ENCODE measurements at places on chromosomes 11 and 22.

GRCh38 chr11:47434011-47434786 is 8.0 kb upstream of the PSMC3 start:
- DNase-seq: no peak

DNA sequence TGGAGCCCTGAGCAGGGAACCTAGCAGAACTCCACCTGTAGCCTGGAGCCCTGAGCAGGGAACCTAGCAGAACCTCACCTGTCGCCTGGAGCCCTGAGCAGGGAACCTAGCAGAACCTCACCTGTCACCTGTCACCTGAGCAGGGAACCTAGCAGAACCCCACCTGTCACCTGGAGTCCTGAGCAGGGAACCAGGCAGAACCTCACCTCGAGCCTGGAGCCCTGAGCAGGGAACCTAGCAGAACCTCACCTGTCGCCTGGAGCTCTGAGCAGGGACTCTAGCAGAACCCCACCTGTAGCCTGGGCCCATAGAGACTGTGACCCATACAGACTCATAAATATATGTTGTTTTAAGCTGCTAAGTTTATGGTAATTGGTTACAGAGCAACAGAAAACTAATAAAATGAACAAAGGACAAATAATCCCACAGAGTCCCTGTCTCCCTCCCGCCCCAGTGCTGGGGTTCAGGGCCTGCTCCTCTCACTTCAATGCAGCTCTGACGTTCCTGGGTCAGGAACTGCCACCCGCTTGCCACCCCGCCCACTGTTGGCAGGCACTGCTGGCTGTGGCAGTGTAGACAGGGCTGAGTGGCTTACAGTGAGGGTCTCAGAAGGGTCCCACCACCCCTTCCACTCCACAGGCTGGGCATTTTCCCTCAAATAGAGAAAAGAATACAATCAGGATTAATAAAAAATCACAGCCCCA is 259.1 kb downstream of the TBC1D22A start:
- DNase-seq: no peak

DNA sequence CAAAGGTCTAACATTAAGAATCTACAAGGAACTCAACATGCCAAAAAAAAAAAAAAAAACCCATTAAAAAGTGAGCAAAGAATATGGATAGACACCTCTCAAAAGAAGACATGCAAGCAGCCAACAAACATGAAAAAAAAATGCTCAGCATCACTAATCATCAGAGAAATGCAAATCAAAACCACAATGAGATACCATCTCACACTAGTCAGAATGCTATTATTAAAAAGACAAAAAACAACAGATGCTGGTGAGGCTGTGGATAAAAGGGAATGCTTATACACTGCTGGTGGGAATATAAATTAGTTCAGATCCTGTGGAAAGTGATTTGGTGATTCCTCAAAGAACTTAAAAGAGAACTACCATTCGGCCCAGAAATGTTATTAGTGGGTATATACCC is 257.7 kb upstream of the PLET1 start:
- no peak for DNase-seq

- DNase-seq: no peak
These were observed 30.9 kb downstream of the C22orf31 start for GRCh38 chr22:29030618-29031226.

- no peak for DNase-seq
These were observed 17.0 kb upstream of the ST3GAL4 start for GRCh38 chr11:126338346-126339055.

GRCh38 chr22:16961477-16962186 is 46.4 kb downstream of the GAB4 start:
- DNase-seq: peak; percentile 2

DNA sequence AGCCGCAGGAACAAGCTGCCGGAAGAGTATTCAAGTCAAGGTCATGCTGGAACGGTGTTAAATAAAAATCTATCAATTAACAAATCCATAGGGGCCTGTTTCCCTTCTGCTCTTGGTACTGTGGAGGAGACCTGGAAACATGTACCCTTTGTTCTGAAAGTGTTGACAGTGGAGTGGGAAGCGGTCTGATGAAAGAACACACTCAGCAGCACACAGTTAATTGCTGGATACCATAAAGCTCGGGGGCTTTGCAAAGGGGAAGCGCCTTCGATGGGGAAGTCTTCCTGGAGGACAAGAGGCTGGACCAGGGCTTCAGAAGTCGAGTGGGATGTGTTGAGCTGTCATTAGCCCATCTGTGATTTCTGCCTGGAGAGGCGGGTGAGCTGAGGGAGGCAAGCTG is 112.5 kb upstream of the CLPB start:
- no peak for DNase-seq

DNA sequence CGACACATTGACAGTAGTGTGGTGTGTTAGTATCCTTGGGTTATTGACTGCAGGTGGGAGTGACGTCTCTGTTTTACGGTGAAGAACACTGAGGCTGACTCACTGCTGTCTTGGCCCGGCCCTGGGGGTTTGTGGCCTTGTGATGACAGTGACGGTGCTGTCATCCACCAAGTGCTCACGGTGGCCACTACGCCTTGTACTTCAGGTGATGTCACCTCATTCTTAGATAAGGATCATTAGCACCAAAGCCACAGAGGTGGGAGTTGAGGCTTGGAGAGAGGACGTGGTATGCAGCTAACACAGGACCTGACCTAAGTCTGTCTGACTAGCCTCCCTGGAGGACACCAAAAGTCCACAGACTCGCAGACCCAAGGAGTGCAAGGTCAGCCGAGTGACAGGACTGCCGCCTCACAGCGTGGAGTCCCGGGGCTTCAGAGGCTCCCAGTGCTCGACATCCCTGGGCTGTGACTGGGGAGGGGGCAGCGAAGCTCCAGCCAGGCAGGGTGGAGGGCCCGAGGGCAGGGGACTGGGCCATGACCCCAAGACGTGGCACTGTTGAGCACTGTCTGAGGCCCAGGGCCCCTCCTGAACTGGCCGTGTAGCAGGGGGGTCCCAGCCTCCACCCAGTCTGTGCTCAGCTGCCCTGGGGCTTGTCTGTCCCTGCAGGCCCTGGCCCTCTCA is 56.5 kb downstream of the NAT10 start:
- DNase-seq: no peak

- DNase-seq: no peak
These were observed 18.4 kb upstream of the SEC14L4 start for GRCh38 chr22:30523646-30524489.

DNA sequence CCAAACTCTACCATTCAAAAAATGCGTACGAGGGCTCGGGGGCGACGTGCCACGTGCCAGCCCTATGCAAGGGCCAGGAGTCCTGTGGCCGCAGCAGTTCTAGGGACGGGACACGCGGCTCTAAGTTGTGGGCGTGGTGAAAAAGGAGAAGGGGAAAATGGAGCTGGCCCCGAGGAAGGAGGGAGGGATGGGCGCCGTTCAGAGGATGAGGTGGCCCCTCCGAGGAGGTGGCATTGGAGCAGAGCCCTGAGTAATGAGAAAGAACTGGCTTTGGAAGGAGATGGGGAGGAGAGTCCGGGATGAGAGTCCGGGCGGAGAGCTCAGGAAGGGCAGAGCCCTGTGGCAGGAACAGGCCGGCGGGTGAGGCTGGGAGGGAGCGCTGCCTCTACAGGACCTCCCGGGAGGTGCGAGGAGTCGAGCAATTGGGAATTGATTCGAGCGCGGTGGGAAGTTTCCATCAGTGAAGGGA is 21.0 kb downstream of the OTUB1 start:
- DNase-seq: no peak

- no peak for DNase-seq
These were observed 4.1 kb downstream of the TRABD start for GRCh38 chr22:50189849-50190181.

GRCh38 chr22:36129486-36130388 is 30.8 kb downstream of the APOL3 start:
- DNase-seq: no peak

GRCh38 chr11:3123305-3123704 is 41.8 kb downstream of the OSBPL5 start:
- no peak for DNase-seq

- no peak for DNase-seq
These were observed 504.6 kb upstream of the B3GAT1 start for GRCh38 chr11:134916421-134917213.

GRCh38 chr11:115544422-115544948 is 40.3 kb upstream of the CADM1 start:
- no peak for DNase-seq

- DNase-seq: no peak
These were observed 84.9 kb downstream of the ME3 start for GRCh38 chr11:86587264-86588193.

DNA sequence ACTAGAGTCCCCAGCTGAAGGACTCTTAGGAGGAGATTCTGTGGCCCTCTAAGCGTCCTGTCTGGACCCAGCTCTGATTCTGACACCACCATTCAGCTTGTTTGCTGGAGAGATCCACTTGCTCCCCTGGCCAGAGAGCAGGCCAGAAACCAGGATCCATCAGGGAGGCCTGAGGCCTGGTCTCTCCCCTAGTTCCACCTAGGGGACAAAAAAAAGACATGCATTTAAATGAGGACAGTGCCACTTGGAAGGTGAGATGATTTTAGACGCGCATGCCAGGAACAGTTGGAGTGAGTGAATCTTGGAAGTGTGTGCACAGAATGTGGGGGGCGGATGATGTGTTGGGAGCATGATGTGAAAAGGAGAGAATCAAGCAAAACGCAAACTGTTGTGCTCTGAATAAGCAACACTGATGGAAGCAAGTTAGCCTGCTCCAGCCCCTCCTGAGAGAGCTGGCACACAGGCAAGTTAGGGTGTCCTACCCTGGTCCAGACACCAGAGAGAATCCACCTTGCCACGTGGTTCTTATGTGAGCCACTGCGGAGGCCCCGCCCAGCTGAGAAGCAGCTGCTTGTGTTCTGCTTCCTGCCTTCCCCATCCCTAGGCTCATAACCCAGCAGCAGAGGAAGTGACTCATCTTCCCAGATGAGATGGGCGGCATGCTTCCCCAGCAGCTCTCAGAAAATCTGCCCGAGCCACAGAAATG is 8.0 kb upstream of the SLCO2B1 start:
- DNase-seq: no peak

GRCh38 chr22:36103891-36104290 is 56.7 kb downstream of the APOL3 start:
- no peak for DNase-seq

- DNase-seq: no peak
These were observed 30.4 kb downstream of the USH1C start for GRCh38 chr11:17513853-17514252.

- no peak for DNase-seq
These were observed 55.9 kb downstream of the SWAP70 start for GRCh38 chr11:9719566-9720289.

GRCh38 chr11:103619938-103620337 is 416.5 kb upstream of the DDI1 start:
- DNase-seq: no peak

GRCh38 chr11:111575740-111576139 is 26.5 kb upstream of the SIK2 start:
- no peak for DNase-seq

DNA sequence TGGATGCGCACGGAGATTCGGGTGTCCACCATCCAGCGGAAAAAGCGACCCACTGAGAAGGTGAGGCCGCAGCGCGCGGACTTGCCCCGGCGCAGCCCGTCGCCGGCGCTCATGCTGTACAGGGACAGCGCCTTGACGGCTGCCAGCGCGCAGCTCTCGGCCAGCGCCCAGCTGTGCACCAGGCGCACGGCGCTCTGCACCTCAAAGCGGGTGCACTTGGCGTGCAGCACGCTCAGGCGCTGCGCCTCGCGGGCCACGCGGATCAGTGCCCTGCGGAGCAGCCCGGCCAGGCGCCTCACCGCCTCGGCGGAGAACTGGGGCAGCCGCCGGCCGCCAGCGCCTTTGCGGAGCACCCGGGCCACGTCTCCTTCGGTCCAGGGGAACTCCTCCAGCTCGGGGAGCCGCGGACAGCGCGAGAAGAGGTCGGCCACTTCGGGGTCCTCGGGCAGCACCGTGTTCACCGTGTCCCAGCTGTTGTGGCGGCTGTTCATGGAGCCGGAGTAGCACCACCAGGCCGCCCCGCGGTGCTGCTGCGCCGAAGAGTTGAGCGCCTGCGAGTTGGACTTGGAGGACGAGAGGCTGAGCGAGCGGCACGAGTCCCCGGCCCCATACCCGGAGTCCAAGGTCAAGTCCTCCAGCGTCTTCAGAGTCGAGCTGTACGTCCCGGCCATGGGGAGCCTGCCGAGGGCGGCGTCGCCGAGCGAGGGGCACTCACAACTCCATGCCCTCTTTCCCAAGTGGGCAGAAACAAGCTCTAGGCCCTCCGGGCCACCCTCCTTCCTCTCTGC is 703 bp downstream of the ABTB2 start:
- no peak for DNase-seq

Measured in NCI-H524 treated with DMSO at 0.1 percent for 48 hours (cell line).